ENCODE measurements at places on chromosomes 2 and 18.

DNA sequence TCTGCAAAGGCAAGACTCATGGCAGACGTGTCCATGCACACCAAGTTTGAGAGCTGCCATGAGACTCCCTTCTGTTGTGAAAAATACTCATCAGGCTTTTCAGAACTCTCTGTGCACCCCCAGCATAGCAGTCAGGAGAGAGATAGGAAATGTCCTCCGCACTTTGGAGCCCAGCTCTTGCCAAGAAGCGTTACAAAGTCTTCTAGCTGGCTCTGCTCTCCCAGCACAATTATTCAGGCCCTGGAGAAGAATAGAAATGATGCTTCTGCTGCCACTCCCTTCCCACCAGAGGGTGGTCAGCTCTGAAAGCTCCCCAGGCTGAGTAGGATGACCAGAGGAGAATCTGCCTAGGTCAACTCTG is 594.4 kb upstream of the ID2 start:
- no peak for DNase-seq

GRCh38 chr2:224174990-224175389 is 135.9 kb upstream of the SERPINE2 start:
- no peak for DNase-seq

- no peak for DNase-seq
Observed at GRCh38 chr18:78402966-78403365, 576.7 kb upstream of the SALL3 start.

DNA sequence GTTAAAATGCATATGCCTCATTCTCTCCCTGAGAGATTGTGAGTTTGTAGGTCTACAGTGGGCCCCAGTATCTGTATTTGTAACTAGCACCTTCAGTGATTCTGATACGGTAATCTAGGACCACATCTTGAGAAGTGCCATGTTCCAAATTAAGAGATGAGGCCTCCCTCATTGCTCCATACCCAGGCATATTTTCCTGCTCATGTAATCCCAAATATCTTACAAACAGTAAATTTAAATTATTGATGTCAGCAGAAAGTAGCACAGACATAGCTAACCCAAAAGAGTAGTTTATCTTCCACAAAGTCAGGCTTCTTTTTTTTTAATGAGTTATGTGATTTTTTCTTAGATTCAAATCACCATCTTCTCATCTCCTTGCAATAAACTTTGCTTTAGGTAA is 263.8 kb downstream of the SETBP1 start:
- DNase-seq: no peak

- DNase-seq: no peak
Observed at GRCh38 chr2:215765729-215766360, 247.5 kb downstream of the MREG start.

DNA sequence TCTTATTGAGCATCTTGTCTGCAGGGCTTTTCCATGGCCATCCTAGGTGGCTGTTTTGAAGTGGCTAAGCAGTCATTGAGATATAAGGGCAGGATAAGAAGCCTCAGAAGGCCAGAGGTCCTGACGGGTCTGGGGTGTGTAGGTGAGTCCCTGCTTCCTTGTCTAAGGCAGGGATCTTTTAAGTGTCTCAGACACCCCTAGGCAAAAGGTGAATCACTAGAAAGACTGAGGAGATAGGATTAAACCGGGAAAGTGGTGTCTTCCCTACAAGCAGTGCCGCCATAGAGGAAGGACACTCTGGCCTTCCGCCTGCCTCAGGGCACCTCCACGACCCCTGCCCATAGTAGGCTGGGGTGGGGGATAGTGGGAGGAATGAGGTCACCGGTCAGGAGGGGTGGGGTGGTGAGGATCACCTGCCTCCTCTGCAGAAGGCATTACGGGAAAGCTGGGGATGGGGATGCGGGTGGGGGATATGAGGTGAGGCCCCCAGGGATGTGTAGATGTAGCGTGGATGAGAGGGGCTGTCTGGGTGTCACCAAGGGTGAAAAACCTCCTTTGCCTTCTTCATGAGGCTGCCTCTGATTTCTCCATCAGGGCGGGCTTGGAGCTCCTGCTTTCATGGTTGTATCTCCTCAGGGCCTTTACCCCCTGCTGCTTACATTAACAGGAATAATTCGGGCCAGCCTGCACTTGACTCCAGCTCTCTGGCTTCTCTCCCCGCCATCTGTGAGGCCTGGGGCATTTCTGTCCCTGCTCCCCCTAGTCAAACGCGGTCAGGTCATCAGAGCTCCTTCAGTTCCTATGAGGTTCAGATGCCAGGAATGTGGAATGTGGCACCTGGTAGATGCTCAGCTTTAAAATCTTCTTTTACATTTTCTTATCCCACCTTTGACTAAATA is 244.0 kb downstream of the DYSF start:
- no peak for DNase-seq

GRCh38 chr18:31189757-31190156 is 27.1 kb upstream of the DSC1 start:
- no peak for DNase-seq

GRCh38 chr2:208354964-208355381 is 51.6 kb upstream of the PTH2R start:
- no peak for DNase-seq

DNA sequence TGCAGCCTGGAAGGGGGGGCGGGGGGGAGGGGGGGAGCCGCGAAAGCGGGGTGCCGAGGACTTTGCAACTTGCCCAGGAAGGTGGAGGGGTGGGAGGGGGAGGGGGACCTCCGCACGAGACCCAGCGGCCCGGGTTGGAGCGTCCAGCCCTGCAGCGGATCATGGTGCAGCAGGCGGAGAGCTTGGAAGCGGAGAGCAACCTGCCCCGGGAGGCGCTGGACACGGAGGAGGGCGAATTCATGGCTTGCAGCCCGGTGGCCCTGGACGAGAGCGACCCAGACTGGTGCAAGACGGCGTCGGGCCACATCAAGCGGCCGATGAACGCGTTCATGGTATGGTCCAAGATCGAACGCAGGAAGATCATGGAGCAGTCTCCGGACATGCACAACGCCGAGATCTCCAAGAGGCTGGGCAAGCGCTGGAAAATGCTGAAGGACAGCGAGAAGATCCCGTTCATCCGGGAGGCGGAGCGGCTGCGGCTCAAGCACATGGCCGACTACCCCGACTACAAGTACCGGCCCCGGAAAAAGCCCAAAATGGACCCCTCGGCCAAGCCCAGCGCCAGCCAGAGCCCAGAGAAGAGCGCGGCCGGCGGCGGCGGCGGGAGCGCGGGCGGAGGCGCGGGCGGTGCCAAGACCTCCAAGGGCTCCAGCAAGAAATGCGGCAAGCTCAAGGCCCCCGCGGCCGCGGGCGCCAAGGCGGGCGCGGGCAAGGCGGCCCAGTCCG is 540 bp downstream of the SOX11 start:
- DNase-seq: no peak

DNA sequence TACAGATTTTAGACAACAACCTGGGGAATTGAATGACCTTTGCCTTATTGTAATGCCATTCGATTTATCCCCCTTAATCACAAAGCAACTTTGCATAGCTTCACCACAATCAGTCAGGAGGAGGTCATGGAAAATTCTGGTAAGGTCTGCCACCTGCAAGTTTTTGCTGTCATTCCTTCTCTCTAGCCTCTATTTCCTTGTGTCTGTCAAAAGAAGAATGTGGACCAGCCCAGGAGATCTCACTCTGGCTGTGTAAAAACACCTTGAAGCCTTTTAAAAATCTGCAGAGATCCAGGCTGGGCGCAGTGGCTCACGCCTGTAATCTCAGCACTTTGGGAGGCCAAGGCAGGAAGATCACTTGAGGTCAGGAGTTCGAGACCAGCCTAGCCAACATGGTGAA is 74.1 kb upstream of the BZW1 start:
- DNase-seq: no peak

DNA sequence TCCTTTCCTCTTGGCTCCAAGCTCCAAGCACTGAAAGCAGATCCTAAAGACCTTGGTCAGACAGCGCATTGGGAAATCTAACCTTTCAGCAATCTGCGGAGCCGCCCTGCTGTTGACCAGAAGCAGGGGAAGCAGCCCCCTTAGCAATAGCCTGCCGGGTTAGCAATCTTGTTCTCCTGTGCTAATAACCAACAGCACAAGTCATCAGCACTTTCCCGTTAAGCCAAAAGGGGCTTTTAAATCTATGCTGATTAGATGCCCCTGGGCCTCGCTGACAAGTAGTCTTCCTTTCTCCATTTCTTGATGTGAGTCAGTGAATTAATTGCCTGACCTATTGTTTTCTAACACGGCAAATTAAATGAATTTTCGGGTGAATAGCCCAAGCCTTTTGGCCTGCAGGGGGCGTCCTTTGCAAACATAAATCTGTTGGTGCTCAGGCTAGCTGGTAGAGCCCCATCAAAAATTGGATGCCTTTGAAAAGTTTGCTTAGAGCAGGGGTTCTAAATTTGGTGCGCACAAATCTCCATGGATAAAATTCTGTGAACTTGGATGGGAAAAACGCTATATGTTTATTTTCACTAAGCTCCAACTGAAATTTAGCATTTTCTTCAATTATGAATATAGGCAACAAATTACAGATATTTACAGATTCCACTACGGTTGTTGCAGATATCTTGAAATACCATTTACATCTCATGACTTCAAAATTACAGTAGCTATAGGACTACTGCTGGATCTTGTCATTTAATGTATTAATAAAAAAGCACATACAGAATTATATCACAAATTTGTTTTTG is 24.6 kb downstream of the MAIP1 start:
- peak; percentile 81 for DNase-seq

All from CD8-positive, alpha-beta memory T cell (primary cell).